ENCODE measurements at places on chromosomes 5 and 9.

- no peak for DNase-seq
Observed at GRCh38 chr9:93024986-93025630, 33.4 kb upstream of the SUSD3 start.

DNA sequence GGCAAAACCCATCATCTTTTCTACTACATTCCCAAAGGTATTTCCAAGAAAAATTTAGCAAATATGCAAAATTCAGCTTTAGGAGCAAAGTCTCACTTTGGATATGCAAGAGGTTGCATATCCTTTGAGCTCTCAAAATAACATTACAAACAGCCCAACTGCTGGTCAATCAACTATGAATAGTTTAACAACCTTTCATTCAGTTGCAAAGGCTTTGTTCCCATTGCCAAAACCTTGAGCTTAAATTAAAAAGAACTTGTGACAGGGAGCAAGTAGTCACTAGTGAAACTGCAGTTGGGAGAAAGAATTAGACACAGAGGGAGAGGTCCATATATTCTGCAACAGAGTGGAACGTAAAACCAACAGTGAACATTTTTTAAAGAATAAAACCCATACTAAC, 8.8 kb downstream of the ZNF608 start:
- DNase-seq = no peak

- no peak for DNase-seq
Observed at GRCh38 chr5:16665601-16666000, 48.8 kb upstream of the RETREG1 start.

- no peak for DNase-seq
Observed at GRCh38 chr9:5040730-5041389, 55.8 kb downstream of the JAK2 start.

DNA sequence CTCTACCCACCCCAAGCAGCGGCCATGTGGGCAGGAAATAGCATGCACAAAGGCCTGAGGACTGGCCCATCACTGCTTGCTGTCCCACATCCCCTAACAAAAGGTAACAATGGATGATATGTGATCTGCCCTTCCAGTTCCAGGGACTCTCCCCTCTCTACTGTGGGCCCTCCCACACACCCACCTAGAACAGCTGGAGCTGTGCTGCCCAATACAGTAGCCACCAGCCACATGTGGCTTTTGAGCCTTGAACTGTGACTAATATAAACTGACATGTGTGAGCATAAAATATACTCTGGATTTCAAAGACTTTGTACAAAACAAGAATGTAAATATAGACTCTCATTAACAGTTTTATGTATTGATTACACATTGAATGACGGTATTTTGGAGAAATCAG, 78.1 kb downstream of the C5orf15 start:
- DNase-seq = no peak

DNA sequence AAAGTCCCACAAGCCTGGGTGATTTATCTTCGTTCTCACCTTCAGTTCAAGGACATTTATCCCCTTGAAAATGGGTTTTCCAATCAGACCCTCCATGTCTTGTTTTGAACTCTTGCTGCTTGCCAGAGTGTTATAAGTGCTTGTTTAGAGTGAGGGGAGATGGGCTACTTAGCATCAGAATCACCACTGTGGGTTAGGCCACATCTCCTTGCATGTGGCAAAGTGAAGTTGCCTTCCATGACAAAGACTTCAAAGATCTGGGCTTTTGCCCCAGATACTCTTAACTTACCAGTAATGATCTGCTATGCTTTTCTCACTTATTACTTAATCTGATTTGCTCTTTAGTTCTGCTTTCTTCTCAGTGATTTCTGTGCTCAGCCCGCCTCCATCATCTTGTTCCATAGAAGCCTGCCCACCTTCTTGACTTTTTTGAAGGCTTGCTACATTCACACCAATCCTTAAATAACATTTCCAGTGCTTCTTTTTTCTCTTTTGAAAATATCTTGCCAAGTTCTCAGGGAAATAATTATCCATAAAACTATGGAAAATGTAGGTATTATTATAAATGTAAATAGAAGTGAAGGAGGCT, 39.0 kb downstream of the GPR21 start:
- DNase-seq = no peak

GRCh38 chr5:145976431-145977155, 40.2 kb downstream of the SH3RF2 start:
- peak; percentile 39 for DNase-seq

DNA sequence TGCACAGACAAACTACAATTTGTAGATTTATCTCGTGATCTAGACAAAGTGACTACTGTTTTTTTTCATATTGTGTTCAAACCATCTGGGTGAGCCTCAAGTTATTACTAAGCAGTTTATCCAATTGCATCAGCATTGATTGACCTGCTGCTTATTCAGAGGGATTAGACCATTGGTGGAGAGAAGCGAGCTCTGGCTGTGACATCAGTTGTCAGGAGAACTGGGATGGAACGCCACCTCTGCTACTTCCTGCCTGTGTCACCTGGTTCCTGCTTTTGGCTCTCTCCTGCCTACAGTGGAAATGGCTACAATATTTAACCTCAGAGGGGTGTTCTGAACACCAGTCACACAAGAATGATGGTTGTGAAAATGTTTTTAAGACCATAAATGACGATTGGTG, 12.1 kb downstream of the NR4A3 start:
- no peak for DNase-seq

DNA sequence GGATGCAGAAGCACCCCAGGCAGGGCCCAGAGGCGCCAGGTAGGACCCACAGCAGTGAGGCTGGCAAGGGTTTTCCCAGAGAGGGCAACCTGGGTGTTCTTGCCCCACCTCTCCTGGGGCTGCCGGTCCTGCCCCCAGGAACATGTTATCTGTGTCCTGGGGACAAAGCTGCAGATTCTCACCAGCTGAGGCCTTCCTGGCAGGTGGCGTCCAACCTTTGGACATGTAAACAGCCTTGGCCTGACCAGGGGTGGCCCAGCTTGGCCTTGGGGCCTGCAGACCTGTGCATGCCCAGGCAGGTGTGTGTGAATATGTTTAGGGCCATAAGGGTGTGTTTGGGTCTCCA, 101.8 kb upstream of the LARP1 start:
- no peak for DNase-seq

DNA sequence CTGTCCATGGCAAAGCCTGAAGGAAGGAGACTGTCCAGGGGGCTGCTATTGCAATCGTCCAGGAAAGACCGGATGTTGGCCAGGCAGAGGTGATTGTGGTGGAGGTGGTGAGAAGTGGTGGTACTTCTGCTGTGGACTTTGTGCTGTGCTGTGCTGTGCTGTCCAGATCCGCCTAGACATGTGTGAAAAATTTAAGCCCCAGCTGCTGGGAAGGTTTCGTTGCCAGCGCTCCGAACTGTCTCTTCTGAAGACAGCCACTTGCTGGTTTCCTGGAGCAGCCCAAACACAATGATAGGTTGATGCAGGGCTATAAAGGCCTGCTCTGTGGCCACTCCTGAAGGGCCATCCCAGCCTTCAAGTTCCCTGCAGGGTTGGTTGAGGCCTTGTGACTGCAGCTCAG, 223.0 kb upstream of the MPDZ start:
- DNase-seq = no peak

GRCh38 chr5:88269222-88269771, 652 bp upstream of the TMEM161B start:
- DNase-seq = peak; percentile 32

DNA sequence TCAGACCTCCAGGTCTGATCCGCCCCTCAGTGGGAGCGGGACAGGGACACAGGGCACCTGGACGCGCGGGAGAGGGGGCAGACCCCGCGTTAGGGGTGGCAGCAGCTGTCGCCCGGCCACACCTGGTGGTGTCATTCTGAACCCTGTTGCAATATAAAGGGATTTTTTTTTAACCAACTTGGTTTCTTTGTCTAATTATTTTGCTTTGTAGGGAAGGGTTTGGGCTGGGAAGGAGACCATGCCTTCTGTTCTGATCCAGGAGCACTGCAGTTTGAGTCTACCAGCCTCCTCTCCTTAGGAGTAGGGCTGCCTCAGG, 10.9 kb upstream of the ASS1 start:
- no peak for DNase-seq

DNA sequence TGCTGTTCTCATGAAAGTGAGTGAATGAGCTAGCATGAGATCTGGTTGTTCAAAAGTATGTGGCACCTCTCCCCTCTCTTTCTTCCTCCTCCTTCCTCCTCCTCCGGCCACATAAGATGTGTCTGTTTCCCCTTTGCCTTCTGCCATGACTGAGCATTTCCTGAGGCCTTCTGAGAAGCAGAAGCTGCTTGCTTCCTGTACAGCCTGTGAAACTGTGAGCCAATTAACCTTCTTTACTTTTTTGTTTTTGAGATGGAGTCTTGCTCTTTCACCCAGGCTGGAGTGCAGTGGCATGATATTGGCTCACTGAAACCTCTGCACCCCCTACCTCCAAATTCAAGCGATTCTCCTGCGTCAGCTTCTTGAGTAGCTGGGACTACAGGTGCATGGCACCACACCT, 6.1 kb downstream of the S100Z start:
- DNase-seq = peak; percentile 96

- DNase-seq = no peak
Observed at GRCh38 chr9:125509476-125509875, 197.5 kb downstream of the MAPKAP1 start.

GRCh38 chr9:129143031-129143927, 32.1 kb downstream of the PTPA start:
- peak; percentile 83 for DNase-seq

DNA sequence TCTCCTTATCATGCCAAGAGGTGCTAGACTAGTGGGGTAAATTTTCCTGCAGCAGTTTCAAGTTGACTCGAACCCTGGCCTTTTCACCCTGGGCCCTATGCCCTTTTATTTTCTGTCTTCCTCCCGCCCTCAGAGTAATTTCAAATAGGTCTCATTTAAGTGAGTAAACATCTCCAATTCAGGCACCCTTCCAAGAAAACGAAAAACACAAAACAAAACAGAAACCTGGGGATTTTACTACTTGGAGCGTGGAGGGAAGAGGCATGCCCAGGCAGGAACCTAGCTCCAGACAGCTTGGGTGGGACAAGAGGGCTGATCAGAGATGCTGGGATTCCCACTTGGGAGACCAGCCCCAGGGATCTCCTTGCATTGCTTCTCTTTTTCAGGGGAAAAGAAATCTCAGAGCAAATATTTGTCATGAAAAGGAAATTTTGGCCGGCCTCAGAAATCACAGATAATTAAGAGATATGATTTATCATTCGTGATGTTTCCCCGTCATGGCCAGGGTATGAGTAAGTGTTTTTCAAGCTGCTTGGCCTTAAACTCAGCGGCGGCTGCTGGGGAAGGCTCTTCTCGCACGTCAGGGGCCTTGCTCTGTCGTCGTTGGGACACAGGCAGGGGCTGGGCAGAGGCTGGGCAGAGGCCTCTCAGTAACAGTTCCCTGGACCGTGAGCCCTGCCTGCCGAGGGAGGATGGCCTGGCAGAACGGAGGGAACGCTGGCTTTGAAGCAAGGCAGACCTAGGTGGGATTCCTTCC, 248.6 kb upstream of the KLF4 start:
- no peak for DNase-seq

DNA sequence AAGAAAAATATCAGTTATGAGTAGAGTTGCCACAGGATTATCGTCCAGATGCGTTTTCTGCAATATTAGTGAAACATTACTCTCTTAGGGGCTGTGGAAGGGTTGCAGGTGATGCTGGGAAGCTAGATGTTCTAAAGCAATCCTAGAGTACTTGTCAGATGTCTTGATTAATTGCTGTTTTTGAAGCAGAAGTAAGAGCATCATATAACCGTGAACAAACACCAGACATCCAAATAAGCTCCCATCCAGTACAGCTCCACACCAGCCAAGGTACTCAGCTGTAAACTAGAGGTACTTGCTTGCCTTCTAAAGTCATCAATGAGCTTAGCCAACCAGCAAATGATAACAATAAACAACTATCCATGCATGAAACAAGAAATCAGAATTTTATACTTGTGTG, 131.1 kb downstream of the ST8SIA4 start:
- DNase-seq = no peak

GRCh38 chr5:139955616-139956273, 87.4 kb downstream of the NRG2 start:
- DNase-seq = no peak

- no peak for DNase-seq
Observed at GRCh38 chr5:119238265-119239118, 117.3 kb upstream of the TNFAIP8 start.

DNA sequence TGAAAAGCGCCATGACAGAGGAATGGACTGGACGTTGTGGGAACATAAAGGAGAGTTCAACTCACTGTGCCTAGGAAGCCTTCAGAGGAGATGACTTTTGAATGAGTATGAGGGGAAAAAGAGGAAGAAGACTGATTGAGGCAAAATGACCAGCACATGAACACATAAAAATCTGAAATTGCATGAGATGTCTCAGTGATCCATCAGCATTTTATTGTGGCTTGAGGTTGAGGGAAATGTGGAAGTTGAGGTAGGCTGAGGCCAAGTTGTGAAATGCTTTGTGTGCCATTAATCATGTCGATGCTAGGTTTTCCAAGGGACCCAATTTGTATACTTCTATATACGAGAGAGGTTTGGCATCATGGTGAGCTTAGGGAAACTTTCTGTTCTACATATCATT, 140.9 kb upstream of the TLX3 start:
- DNase-seq = peak; percentile 50

GRCh38 chr5:109324931-109325330, 84.8 kb downstream of the PJA2 start:
- no peak for DNase-seq

DNA sequence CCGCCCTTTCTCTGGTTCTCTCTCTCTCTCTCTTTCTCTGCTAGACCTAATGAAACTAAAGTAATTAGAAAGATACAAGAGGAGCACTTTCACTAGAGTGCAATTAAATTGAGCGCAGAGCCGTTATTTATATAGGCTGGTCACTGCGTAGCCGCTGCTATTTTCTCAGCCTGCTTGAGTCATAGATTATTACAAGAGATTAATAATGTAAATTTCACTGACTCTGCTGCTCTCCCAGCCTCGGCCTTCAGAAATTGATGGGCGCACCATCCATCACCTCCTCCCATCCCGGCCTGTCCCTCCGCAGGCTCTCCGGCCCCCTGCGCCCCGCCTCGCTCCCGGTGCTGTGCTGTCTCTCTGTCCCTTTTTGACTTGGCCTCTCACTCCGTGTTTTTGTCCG, 268.0 kb upstream of the MVB12B start:
- no peak for DNase-seq

DNA sequence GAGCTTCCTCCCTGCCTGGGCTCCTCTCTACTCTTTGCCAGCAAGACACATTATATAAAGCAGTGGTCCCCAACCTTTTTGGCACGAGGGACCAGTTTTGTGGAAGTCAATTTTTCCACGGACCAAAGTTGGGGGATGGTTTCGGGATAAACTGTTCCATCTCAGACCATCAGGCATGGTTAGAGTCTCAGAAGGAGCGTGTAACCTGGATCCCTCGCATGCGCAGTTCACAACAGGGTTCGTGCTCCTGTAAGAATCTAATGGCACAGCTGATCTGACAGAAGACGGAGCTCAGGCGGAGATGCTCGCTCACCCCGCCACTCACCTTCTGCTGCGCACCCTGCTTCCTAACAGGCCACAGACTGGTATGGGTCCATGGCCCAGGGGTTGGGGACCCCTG, 142.8 kb downstream of the LIFR start:
- DNase-seq = no peak

GRCh38 chr5:115480271-115480670, 64.3 kb downstream of the FEM1C start:
- no peak for DNase-seq

Data from KBM-7 (cell line).